ENCODE measurements at places on chromosomes 5 and 9.

GRCh38 chr5:7094626-7095025, 301.3 kb upstream of the ADCY2 start:
- no peak for DNase-seq

DNA sequence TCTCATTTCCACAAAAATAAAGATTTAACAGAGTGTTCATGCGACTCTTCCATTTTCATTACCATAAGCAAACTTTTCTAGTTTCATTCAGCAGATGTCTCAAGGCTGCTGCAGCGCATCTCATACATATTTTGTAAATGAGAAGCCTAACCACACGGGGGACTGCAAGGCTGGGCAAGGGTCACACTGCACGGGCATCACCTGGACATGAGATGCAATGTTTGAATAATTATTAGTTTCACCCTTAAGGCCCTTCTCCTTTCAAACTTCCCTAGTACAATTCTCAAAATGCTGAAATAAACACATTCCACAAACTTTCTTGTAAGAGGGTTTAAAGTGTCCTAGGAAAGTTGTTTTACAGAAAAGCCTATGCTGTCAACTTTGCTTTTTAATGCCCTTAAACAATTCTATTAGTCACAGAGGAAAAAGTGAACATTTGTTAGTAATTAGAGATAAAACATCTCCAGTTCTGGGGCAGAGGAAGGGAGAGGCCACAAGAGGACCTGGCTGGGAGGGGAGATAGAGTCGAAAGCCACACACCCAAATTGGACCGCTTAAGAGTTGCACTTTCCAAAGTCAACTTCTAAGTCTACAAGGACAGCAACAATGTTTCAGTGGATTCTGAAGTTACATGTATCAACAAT, 1.3 kb downstream of the DENND1A start:
- peak; percentile 67 for DNase-seq

- DNase-seq = no peak
These were observed 8.0 kb downstream of the SRFBP1 start for GRCh38 chr5:121969660-121970295.

DNA sequence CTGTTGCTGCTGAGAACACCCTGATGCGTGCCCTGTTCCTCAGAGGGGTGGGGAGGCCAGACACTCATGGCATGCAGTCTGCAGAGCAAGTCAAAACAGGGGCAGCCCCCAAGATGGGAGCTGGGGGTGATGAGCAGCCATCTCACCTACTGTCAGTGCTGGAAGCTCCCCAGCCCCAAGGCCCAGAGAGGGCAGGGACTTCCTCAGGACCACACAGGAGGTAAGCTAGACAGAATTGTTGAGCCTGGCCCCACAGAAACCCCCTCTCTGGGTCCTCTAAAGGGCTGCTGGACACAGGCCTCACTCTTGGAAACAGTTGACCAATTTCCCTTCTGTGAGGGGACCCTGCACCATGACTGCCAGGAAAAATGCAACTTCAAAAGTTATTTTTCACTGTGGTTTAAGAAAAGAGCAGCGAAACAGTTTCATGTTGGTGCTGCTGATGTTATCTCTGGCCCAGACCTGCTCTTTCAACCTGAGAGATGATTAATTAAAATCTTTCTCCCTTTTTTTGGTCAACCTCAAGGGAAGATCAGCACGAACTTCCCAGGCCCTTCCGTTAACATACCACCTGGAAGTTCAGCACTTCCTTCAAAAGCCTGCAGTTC, 9.6 kb downstream of the CSF2 start:
- no peak for DNase-seq

- no peak for DNase-seq
These were observed 63.1 kb upstream of the EPB41L4B start for GRCh38 chr9:109383947-109384346.

GRCh38 chr5:142676318-142676717, 9.6 kb downstream of the FGF1 start:
- no peak for DNase-seq

- no peak for DNase-seq
These were observed 495.0 kb downstream of the DMAC1 start for GRCh38 chr9:7304627-7304995.

DNA sequence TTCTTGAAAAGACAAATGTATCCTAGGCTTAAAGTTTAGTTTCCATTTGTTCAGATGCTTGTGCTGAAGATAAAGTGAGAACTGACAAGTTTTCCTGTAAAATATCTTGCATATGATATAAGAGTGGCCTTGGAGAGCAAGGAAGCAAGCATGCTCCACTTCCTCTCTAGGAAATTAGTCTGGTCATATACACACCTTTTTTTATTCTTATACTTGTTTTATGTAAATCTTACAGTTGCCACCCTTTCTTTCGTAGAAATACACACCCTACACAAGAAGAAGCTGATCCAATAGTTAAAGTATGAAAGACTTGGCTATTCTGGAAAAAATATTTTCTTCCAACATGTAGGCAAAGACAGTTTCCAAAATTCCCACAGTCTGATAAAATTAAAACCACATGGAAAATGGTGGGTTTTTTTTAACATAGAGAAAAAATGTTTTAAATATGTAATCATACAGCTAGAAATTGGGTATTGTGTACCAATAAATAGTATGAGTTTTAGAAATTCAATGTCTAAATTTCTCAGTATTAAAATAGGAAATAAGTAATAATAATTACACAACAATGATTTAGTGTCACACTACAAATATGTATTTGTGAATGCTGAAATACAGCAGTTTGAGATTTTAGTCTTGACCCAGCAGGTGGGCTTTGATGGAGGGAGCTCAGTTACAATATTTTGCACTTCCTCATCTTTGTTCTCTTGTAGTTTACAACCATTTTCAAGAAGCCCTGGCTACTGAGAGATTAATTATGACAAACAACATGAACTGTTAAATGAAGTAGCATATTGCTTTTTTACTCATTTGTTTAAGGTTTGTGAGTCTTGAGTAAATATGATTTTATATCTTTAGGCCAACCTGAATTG, 185.7 kb upstream of the GNA14 start:
- DNase-seq = no peak

DNA sequence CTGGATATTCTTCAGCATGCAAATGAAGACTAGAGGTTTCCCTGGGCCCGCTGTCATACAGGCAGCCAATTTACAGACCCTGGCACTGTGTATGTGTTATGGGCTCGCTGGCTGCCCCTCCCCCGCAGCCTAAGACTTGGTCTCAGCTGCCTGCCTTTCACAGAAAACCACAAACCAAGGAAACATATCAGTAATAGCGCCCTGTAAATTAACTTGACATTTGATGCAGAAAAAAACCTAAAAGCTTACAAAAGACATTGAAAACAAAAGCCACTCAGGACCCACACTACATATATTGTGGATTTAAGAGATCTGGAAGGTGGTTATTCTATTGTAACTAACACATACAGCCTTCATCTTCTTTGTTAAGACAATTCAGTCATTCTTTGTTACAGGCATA, 287.0 kb upstream of the TMEM161B start:
- no peak for DNase-seq

GRCh38 chr9:4796988-4797853, 4.5 kb downstream of the RCL1 start:
- no peak for DNase-seq

- no peak for DNase-seq
These were observed 72.8 kb downstream of the STARD4 start for GRCh38 chr5:111439473-111440075.

GRCh38 chr5:8208307-8208706, 339.4 kb downstream of the MTRR start:
- no peak for DNase-seq

GRCh38 chr5:116135344-116135743, 50.5 kb downstream of the COMMD10 start:
- no peak for DNase-seq

DNA sequence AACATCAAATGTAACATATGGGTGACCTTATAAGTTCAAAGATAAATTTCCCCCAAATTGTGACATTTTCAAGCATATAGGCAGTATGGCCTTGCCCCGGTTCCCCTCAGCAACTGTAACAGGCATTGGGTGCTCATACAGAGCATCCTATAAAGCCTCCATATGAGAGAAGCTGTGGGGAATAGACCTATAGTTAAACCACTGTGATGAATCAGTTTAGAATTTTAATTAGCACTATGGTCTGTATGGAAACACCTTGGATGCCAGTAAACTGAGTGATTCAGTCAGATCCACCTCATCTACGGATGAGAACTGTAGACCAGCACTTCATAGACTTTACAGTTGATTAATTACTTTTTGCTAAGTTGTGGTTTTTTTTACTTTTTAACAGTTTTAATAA, 79.4 kb downstream of the ERCC6L2 start:
- DNase-seq = no peak

DNA sequence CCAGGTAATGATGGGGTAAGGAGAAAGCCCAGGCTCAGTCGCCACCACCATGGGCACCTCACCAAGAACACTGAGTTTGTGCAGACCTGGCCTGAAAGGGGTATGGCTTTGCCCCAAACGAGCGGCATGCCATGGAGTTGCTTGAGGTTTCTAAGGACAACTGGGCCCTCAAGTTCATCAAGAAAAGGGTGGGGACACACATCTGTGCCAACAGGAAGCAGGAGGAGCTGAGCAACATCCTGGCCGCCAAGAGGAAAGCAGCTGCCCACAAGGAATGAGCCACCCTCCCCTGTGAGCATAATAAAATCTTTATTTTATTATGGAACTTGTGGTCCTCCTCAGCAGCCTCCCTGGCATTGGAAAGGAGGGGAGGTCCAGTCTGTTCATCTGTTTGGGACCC, 23.8 kb downstream of the CD14 start:
- peak; percentile 73 for DNase-seq

DNA sequence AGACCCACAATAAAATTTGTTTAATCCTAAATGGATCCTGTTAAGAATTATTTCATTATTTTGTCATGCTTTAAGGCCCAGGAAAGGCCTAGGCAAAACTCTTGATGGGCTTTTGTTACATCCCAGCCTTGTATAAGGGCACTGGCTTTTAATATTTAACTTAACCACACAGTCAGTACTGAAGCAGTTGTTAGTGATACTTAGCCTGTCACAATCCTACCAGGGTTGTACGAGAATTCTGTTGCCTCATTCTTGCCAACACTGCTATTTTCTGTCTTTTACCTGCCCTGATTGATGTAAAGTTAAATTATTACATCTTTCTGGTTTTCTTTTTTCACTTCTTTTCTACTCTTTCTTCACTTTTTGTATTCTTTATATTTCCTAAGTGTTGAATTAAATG, 10.9 kb downstream of the ZNF169 start:
- no peak for DNase-seq

DNA sequence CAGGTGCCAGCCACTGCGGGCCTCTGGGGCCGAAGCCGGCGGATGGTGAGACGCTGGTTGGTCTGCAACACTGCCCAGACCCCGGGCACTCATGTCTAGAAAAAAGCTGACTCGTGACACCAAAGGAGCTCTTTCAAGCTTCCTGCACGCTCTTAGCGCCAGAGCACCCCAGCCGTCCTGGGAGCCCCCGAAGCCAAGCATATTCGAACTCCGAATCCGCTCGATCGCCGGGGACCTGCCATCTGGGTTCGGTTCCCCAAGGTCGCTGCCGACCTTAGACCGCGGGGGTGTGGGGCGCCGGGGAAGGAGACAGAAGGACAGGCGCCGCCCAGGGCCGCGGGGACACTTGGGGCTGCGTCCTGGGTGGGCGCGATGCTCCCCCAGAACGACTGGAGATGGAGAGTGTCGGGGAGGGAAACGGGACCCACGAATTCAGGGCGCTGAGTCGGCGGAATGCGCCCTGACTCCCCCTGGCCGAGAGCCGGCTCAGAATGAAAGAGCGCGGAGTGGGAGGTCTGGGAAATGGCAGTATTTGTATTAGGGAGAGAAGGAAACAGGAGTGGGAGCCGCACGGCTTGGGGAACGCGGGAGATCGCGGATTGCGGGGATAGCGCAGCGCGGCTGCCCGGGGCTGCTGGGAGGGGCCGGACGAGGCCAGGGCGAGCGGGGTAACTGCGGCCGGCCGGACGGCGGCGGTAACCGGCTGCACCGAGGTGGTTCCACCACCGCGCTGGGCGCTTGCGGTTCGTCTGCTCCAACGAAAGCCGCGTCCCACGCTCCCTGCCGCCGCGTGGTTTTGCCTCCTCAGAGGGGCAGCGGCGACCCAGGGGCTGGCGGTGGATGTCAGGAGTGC, 20.1 kb upstream of the MARCHF6 start:
- peak; percentile 49 for DNase-seq

- DNase-seq = no peak
These were observed 1.6 kb upstream of the MGAT1 start for GRCh38 chr5:180804129-180804618.

DNA sequence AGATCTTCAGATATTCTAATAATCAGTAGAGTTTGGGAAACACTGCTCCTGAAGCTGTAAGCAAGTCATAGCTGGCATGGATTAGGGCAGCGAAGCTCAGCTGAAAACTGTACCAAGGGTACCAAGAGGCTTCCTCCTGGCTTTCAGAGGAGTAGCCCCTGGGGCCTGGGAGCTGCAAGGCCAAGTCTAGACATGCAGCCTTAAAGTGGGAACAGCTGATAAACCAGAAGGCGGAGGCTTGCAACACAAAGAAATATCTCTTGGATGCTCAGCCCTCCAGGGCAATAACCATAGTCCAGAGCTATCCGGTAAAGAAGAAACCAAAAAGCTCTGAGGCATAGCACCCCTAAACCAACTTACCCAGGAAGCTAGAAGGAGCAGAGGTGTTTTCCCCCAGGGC, 51.5 kb downstream of the MRPS30 start:
- DNase-seq = no peak

DNA sequence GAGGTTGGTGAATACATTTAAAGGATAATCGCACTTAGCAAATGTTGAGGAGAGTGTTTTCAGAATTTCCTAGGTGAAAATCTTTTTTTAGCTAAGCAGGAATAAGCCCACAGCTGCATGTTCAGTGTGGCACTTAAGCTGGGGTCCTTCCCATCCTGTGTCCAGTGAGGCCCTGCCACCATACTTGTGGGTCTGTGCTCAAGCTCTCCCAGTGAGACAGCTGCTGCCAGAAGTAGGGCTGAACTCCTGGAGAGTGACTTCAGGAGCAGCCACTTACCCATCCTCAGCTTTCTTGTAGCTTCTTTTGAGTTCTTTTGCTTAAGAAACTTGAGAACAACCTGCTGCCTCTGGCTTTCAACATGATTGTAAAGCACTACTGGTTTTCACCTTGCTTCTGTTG, 110.0 kb upstream of the DHFR start:
- DNase-seq = no peak

DNA sequence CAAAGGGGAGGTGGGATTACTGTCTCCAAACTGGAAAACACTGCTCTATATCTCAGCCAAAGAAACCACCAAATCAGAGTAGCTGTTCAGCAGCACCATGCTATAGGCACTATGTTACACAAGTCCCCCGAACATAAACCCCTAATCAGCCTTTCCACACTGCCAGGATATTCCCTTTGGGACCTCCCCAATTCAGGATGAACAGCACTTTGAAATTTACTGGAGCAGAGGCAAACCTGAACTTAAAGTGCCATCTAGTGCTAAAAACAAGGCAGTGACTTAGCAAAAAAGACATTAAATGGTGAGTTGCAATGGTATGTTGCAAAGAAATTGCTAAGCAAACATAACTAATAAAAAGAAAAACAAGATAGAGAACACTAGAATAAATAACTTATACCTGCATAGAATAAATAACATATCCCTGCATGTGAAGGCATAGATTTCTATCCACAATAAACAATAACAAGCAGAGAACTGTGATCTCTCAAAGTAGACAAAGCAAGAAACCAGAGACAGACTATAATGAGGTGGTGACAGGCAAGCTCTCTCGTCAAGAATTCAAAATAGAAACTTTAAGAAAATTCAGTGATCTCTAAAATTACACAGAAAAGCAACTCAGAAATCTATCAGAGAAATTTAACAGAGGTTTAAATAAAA, 584.4 kb upstream of the ACO1 start:
- DNase-seq = no peak

Data from right cardiac atrium (tissue), 5 donors.